ENCODE measurements at places on chromosomes 12 and 14. TPM values are rescaled to one million over a fixed set of nuclear protein-coding genes. Genes with fewer than 3 reads are reported as not detected.

Gene AJUBA
- 70.7 TPM for total RNA-seq

Gene PZP
- total RNA-seq: not detected

Gene KIF26A
- not detected for total RNA-seq

Gene RGS6
- total RNA-seq: not detected

Gene ADAM21
- 0.97 TPM for total RNA-seq

Gene TAS2R46
- total RNA-seq: not detected

Gene LTA4H
- total RNA-seq: 62.9 TPM

Gene DIO3
- total RNA-seq: not detected

Gene CMA1
- total RNA-seq: not detected

Gene SHMT2
- total RNA-seq: 341 TPM

Gene SLC25A21
- not detected for total RNA-seq

Gene RHEBL1
- total RNA-seq: 0.86 TPM

Gene GPR162
- total RNA-seq: 0.51 TPM

Gene LRRIQ1
- 0.11 TPM for total RNA-seq

Gene TAS2R9
- not detected for total RNA-seq

Gene C12orf54
- total RNA-seq: not detected

Gene FSCB
- not detected for total RNA-seq

Gene WNT1
- total RNA-seq: not detected

Gene EVL
- 29.9 TPM for total RNA-seq

Gene CLBA1
- total RNA-seq: 10.4 TPM

Gene MMP14
- 475 TPM for total RNA-seq

Gene LGMN
- 129 TPM for total RNA-seq

Gene PTPRB
- total RNA-seq: 4.4 TPM

Gene GXYLT1
- total RNA-seq: 14.6 TPM

Gene STXBP6
- total RNA-seq: 13.9 TPM

Gene CLEC2A
- not detected for total RNA-seq

Gene SSTR1
- 17.6 TPM for total RNA-seq

Gene BMAL2
- 27.3 TPM for total RNA-seq

Gene ASCL1
- total RNA-seq: not detected

Gene RNF34
- total RNA-seq: 42.8 TPM

Gene RDH12
- not detected for total RNA-seq

Gene POLE2
- 5.5 TPM for total RNA-seq

Gene LTBP2
- total RNA-seq: 441 TPM

Gene C12orf60
- 2.3 TPM for total RNA-seq

Gene SRRM4
- not detected for total RNA-seq

Gene DNAI7
- total RNA-seq: not detected

Gene NFATC4
- total RNA-seq: 96.9 TPM

Gene NR1H4
- total RNA-seq: not detected

Gene B3GNT4
- not detected for total RNA-seq

Gene WDR20
- 15.1 TPM for total RNA-seq

Gene GSC
- total RNA-seq: 2.3 TPM

Gene RDH11
- 59.1 TPM for total RNA-seq

Gene FOXN4
- total RNA-seq: not detected

All from GM23248 (cell line).